Stimulated activated CD4-positive, alpha-beta T cell treated with anti-CD3 and anti-CD28 coated beads, Interleukin-4, amount 100 ng/mL, for 1 hour (primary cell): ENCODE measurements at places on chromosomes 11 and 22.

DNA sequence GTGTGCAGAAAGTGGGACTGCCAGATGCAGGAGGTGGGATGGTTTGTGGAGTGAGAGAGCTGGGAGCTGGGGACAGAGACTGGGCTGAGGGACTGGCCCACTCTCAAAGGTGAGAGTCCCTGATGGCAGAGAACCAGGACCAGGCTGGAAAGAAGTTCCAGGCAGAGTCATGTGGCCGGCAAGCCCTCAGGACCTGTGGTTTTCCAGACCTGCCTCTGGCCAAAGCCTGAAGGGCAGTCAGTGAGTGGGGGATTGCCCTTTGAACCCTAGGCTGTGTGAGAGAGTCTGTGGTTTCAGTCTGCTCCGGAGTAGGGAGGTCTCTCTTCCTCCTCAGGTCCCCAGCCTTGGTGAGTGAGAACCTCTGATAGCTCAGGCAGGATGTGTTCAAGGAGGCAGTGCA is 17.0 kb downstream of the KCNC1 start:
- no peak for DNase-seq

DNA sequence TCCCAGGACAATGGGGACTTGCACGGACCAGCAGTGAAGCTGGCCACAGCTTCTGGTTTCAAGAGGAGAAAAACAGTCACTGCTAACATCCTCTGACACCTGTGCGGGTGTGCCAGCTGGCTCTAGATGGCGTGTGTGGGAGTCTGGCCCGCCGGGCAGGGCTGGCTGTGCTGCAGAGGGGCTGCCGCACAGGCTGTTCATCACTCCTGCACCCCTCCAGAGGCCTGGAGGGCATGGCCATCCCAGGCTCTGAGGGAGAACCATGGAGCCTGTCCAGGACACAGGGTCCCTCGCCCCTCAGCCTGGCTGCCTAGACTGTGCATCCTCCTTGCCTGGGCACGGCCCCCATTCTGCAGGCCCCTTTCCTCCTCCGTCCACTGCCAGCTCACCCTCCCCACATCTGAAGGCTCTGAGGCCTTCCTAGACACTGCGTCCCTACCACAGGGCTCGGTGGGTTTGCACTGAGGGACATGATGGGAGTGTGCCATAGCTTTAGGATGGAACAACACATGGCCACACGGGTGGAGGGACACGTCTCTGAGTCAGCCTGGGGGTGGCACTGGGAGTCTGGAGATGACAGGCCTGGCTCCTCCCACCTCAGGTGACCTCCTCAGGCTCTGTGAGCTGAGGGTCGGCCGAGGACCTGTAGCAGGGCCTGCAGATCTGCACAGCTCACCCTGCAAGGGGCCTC is 42.1 kb upstream of the GNB1L start:
- peak; percentile 32 for DNase-seq

GRCh38 chr11:69446108-69446507 is 35.4 kb upstream of the LINC01488 start:
- no peak for DNase-seq

DNA sequence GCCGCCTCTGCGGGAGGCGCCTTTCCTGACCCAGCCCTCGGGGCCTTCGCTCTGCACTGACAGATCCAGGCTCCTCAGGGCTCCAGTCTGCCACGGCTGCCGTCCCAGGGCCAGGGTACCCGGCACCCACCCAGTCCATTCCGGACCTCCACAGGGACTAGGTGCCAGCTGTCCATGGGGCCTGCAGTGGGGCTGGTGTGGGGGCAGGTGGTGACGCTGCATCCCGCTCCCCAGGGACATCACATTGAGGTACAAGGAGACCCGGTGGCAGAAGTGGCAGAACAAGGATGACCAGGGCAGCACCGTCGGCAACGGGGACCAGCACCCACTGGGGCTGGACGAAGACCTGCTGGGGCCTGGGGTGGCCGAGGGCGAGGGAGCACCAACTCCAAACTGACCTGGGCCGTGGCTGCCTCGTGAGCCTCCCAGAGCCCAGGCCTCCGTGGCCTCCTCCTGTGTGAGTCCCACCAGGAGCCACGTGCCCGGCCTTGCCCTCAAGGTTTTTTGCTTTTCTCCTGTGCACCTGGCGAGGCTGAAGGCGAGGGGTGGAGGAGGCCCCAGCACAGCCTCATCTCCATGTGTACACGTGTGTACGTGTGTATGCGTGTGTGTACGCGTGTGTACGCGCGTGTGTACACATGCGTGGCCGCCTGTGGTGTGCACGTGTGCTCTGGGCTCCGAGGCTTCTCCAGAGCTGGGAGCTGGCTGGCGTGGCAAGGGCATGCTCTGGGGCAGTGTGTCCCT is 16.7 kb downstream of the RNH1 start:
- no peak for DNase-seq

DNA sequence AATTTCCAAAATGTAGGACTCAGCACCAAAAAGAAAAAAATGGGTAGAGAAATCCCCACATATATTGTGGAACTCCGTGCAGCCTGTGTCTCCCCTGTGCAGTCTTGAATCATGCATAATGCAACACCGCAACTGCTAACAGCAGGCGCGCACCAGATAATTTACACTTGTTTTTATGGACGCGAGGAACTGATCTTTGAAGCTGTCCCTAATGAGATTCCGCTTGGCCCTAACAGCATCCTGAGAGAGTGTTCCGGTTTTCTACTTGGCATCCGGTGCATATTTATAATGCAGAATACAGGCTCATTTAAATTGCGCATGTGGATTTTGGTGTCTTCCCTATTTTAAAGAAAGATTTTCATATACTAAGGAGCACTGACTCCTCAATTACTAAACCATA is 21.1 kb downstream of the MPPED2 start:
- no peak for DNase-seq

- DNase-seq, result no peak
These were observed 89.1 kb upstream of the LUZP2 start for GRCh38 chr11:24407733-24408132.

- no peak for DNase-seq
These were observed 15.3 kb downstream of the TTLL12 start for GRCh38 chr22:43171607-43172006.

- DNase-seq, result no peak
These were observed 3.1 kb downstream of the TMEM25 start for GRCh38 chr11:118533769-118534729.

DNA sequence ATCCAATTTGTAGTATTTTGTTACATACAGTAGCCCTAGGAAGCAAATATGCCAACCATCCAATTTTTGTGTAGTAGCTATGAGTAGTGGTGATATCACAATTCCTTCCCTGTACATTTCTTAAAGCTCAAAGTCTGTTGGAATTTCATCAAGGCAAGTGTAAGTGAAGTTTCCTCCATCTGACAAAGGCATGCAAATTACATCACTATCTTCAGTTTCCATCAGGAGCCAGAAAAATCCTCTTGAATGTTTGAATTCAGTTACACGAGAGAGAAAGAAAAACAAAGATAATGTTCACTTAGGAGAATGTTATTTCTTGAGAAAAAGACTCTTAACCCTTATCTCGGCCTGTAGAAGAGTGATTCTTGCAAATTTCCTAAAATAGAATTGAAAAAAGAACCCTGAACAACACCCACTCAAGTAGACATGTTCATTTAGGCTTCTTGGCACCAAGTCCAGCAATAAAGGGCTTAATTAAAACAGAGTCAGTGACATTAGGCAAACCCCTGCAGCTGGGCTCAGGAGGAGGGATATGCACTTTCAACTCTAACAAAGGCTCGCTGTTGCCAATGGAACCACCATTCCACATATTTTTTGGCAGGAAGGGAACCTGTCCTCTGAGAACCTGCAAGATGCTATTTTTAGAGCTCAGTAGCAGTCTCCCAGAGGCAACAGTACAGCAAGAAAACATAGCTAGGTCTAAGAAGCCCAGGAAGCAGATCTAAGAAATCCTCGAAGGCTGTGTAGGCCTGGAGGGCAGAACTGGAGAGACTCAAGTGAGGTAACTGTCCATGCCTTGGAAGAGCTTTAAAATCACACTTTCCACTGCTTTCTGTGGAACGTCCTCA is 144.6 kb downstream of the CCDC81 start:
- DNase-seq, result no peak

DNA sequence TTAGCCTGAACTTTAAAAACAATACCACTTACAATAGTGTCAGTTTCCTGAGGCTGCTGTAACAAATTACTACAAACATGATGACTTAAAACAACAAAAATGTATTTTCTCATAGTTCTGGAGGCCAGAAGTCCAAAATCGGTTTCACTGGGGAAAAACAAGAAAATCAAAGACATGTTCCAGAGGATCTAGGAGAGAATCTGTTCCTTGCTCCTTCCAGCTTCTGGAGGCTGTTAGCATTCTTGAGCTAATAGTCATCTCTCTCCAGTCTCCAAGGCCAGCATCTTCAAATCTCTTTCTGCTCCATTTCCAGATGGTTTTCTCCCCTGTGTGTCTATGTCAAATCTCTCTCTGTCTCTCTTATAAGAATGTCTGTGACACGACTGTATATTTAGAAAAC is 67.6 kb upstream of the TEAD1 start:
- no peak for DNase-seq

GRCh38 chr11:103170865-103171264 is 61.6 kb downstream of the DYNC2H1 start:
- no peak for DNase-seq

GRCh38 chr11:58914821-58915543 is 24.3 kb upstream of the GLYATL1 start:
- no peak for DNase-seq

DNA sequence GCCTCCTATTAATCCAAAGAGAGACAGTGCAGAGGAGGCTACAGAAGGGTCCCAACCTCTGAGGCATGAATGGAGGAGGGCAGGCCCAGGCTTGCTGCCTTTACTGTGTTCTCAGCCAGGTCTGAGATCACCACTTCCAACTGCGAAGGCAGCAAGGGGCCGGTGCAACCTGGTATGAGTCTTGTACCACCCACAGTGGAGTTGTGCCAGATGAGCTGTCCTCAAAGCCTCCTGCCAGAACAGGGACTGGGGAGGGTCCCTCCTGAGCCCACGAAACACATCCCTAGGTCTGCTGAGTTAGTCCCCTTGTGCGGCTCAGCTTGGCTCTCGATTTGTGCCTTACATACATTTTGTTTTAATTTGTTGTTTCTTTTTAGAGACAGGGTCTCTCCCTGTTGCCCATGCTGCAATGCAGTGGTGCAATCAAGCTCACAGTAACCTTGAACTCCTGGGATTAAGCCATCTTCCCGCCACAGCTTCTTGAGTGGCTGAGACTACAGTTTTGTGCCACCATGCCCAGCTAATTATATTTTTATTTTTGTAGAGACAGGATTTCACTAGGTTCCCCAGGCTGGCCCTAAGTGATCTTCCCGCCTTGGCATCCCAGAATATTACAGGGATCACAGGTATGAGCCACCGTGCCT is 9.3 kb downstream of the MIF start:
- DNase-seq, result no peak

DNA sequence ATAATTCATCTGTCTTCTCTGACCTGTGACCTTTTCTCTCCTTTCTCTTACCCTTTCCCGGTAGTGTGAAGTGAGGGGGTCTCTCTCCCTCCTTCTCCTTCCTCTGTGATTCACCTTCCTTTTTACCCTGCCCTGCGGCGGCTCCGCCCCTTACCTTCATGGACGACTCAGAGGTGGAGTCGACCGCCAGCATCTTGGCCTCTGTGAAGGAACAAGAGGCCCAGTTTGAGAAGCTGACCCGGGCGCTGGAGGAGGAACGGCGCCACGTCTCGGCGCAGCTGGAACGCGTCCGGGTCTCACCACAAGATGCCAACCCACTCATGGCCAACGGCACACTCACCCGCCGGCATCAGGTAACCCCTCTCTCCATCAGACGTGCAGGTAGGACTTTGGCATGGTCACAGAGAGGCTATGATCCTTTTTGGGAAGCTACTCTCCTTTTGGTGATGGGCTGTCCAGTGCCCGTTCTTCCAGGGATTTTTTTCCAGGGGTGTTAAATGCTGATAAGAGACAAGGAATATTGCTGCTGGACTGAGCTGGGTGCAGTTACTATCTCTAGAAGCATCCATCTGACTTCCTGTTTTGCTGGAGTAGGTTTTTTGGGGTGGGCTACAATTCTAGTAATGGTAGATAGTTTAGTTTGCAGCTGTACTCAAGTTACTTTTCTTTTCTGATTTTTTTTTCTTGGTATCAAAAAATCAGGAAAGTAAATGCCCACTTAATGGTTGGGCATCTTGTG is 29.9 kb downstream of the CTNND1 start:
- DNase-seq, result peak; percentile 7

GRCh38 chr11:2670541-2671100 is 29.2 kb downstream of the KCNQ1OT1 start:
- no peak for DNase-seq

DNA sequence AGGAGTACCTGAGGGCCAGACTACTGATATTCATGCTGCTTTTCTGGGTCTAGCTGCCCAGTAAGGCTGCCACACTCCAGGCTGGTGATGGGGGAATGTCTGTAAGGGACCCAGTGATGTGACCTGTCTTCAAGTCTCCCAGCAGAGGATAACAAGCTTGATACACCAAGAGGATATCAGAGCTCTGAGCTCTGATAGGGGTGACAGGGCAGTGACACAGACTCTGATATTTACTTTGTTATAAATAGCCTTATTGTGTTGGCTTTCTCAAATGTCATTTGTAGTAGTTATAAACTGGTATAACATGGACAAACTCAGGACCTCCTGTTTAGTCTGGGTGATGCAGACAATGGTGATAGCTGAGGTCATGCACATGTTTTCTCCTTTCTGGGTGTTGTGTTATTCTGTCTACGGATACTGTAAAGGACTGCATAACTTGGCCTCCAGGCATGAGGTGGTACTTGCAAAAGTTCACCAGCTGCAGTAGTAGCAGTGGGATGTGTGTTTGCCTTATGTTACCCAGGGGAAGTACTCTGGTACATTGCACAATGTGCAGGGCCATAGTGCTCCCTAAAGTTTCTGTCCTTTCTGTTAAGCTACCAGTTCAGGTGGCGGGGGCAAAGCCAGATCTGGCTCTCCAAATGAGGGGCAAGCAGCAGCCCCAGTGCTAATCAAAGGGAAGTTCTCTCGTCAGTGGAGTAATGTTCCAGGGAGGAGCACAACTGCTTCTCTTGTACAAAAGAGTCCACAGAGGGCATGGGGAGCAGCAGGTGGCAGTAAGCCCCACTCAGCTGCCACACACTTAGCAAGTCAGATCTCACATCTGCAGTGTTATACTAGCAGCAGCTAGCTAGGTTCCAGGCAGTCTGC is 812.2 kb downstream of the JRKL start:
- no peak for DNase-seq

GRCh38 chr11:115167456-115167855 is 336.8 kb downstream of the CADM1 start:
- no peak for DNase-seq

- no peak for DNase-seq
These were observed 51.4 kb downstream of the PKNOX2 start for GRCh38 chr11:125215976-125216375.

- DNase-seq, result no peak
These were observed 260.9 kb downstream of the DYNC2H1 start for GRCh38 chr11:103370076-103370475.

DNA sequence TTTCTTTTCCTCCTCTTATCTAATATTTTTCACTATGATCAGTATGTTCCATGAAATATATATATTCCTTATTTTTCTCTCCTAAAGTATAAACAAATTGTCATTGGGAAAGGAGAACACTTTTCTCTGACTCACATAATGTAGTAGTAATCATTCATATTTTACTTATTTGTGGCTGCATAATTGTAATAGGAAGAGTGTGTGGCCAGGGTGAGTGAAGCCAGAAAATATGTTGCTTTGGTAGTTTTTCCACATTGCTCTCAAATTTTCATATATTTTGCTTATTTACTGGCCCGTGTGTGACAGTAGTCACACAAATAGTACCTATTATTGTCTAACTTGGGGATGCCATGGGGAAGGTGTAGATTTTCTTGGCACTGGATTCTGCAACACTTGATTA is 172.1 kb downstream of the DYNC2H1 start:
- no peak for DNase-seq

- no peak for DNase-seq
These were observed 15.2 kb upstream of the CARD10 start for GRCh38 chr22:37534445-37534844.
